ENCODE measurements at places on chromosomes 3 and 15. TPM values are rescaled to one million over a fixed set of nuclear protein-coding genes. Genes with fewer than 3 reads are reported as not detected.

The RPL39L gene
- 18.1 TPM for polyA plus RNA-seq

The FAM162A gene
- 66.8 TPM for polyA plus RNA-seq

The EFCC1 gene
- not detected for polyA plus RNA-seq

The PCOLCE2 gene
- polyA plus RNA-seq, result 0.50 TPM

The ERICH6 gene
- polyA plus RNA-seq, result not detected

The AGBL1 gene
- polyA plus RNA-seq, result not detected

The ANKRD34C gene
- polyA plus RNA-seq, result not detected

DNA sequence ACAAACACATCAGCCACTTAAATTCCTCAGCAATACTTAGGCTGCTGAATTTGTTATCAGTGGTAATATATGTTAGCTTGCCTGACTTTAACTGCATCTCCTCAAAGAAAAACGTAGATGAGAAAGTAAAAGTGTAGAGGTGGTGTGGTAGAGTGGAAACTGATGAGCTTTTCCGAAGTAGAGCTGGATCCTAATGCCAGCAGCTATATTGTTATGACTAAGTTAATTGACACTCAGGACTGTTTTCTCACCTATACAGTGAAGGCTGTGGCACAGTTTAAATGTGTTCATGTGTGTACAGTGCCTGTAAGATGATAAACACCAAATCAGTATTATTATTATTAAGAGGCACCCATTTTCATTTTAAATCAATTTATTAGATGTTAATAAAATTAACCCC, 174.9 kb downstream of the TNIK start:
- no peaks in the 10 kb centered on the region for H3K27me3 ChIP-seq
- no peak overlapping the region for H3K4me3 ChIP-seq
- H3K4me1 ChIP-seq, result peaks cover 9% of the 10 kb centered on the region

GRCh38 chr3:28406241-28406640, 57.6 kb upstream of the AZI2 start:
- no peak for DNase-seq
- H3K36me3 ChIP-seq, result no peaks in the 10 kb centered on the region
- H3K27ac ChIP-seq, result no peak overlapping the region

DNA sequence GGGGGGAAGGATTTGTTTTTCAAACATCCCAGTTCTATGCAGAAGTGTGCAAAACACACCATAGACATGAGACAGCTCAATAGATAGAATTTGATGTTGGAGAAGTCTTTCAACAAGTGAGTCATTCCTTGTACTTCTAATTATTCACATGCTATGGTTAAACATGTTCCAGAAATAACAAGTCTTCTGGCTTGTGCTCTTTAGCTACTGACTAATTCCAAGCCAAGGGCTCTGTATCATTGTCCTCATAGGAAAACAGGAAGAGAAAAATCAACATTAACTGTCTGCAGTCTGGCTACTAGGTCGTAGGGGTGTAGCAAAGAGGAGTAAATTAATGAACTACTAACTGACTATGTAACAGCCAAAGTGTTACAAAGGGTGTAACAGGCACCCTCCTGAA, 25.8 kb downstream of the LDHAL6B start:
- H3K36me3 ChIP-seq, result peaks cover 4% of the 10 kb centered on the region
- no peak overlapping the region for H3K4me3 ChIP-seq
- no peaks in the 10 kb centered on the region for H3K27me3 ChIP-seq
- H3K4me1 ChIP-seq, result peaks cover 7% of the 10 kb centered on the region
- DNase-seq, result peak; percentile 93
- peak overlapping the region; percentile 64 for H3K27ac ChIP-seq

- no peaks in the 10 kb centered on the region for H3K27me3 ChIP-seq
- H3K36me3 ChIP-seq, result no peaks in the 10 kb centered on the region
Measured at GRCh38 chr3:157290766-157291165, 130.8 kb upstream of the CCNL1 start.

- no peak overlapping the region for H3K27ac ChIP-seq
- no peak for DNase-seq
- H3K4me1 ChIP-seq, result peaks cover 5% of the 10 kb centered on the region
Measured at GRCh38 chr3:11844891-11845290, 1.8 kb downstream of the TAMM41 start.

GRCh38 chr15:52254391-52254790, 41.2 kb downstream of the MYO5C start:
- no peaks in the 10 kb centered on the region for H3K36me3 ChIP-seq
- H3K27me3 ChIP-seq, result no peaks in the 10 kb centered on the region
- DNase-seq, result no peak
- no peak overlapping the region for H3K27ac ChIP-seq
- H3K4me3 ChIP-seq, result no peak overlapping the region
- H3K4me1 ChIP-seq, result peaks cover 14% of the 10 kb centered on the region

DNA sequence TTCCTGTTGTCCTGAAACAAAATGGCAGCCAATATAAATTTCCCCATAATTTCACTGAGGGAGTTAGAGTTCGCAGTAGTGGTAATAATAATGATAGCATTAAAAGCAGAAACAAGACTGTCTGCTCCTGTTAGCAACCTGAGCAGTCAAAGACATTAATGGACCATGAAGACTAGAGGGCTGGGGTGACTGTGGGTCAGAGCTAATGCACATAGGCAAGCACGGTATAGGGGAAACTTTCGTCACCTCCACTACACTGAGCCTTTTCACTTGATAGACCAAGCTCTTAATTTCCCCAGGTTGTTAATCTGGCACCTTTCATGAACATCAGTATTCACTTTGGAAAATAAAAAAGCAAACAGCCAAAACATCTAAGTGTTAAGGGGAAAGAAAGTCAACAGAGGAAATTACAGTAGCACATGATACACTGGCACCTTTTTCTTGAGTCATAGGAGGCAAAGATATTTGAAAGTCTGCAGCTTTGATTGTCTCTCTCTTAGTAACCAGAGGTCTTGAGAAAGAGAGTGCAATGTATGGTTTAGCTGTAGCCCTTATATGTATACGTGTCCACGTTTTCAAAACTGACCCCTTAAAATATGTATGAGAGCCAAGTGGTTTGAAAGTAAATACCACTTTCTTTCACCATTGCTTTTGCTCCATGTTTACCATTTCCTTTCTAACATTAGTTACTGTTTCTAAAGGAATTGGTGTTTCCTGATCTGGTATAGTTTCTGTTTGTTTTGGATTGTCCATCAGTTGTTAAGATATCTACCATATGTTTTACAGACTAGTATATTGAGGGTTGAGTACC, 104.8 kb downstream of the FILIP1L start:
- H3K27ac ChIP-seq, result peak overlapping the region; percentile 57
- no peaks in the 10 kb centered on the region for H3K36me3 ChIP-seq
- no peaks in the 10 kb centered on the region for H3K27me3 ChIP-seq
- DNase-seq, result no peak
- no peak overlapping the region for H3K4me3 ChIP-seq

DNA sequence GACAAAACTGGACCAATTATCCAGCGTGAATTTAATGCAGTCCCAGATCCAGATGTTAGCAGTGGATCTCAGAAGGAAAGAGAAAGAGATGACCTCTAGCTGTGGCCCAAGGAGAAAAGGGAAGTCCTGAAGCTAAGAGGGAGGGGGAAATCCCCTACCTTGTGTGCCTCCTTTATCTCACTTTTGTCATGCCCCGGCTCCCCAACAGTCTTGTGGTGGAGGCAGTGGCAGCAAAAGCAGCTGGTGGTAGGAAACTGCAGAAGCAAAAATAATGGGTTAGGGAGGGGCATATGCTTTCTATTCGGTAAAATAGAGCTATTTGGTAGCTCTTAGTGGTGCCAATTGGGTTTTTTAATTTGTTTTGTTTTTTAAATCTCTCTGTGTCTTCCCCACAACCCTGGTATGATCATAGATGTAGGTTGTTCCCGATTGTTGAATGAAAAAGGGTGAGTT, 56.5 kb downstream of the MCTP2 start:
- no peak overlapping the region for H3K4me3 ChIP-seq
- H3K27ac ChIP-seq, result no peak overlapping the region
- no peaks in the 10 kb centered on the region for H3K27me3 ChIP-seq

DNA sequence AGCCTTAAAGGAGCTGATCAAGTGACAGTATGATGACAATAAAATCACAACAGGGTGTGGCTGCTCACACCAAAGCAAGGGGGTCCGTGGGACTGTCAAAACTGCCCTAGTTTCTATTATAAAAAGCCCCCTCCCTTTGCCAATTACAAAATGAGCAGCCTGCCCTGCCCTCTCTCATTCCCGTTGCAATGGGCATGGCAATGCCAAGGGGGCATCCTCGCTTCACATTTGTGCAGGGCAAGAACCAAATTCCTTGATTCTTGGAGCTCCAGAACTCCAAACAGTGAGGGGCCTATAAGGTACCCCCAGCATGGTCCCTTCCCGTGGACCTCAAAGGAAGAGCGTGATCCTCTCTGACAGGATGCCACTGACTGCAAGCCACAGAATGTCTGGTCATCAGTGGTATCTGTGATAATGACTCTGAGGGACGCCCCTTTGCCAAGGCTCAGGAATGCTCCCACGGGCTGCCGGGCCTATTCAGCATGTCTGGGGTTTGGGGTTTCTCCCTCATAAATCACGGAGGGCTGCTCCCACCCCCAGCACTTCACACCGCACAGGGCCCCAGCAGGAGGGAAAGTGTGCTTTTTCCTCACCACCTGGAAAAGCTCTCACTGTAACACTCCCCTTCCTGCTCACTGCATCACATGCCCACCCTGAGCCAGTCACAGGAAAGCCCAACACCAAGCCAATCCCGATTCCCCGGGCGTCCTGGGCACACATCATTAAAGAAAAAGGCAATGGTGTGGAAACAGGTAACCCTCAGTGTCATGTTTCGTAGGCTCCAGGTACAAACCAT, 105.1 kb upstream of the TRPM1 start:
- no peak for DNase-seq
- no peaks in the 10 kb centered on the region for H3K4me1 ChIP-seq
- no peaks in the 10 kb centered on the region for H3K36me3 ChIP-seq
- no peak overlapping the region for H3K27ac ChIP-seq
- peaks cover 53% of the 10 kb centered on the region for H3K27me3 ChIP-seq

DNA sequence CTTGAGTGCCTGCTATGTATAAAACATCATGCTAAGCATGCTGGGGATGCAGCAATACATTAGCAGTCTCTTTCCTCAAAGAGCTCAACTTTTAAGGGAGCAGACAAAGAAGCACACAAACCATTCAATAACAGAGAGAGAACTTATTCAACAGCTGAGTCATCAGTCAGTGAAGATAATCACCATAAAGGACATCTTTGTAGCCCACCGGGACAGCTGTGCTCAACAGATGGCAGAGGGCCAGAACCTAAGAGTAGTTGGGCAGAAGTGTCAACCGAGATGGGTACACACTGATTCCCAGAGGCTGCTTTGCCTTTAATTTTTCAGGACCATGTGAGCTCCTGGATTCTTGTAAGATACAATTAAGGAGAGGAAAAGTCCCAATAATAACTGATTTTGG, 4.2 kb upstream of the RAB8B start:
- H3K36me3 ChIP-seq, result no peaks in the 10 kb centered on the region
- H3K4me3 ChIP-seq, result no peak overlapping the region
- H3K27ac ChIP-seq, result no peak overlapping the region
- no peak for DNase-seq
- peaks cover 5% of the 10 kb centered on the region for H3K4me1 ChIP-seq

All from IMR-90 (cell line).